ENCODE measurements at places on chromosomes 2 and 18.

- no peak for DNase-seq
These were observed 22.8 kb downstream of the KCNS3 start for GRCh38 chr2:17901246-17901645.

- DNase-seq, result no peak
These were observed 603.3 kb upstream of the NXPH2 start for GRCh38 chr2:139383532-139383931.

DNA sequence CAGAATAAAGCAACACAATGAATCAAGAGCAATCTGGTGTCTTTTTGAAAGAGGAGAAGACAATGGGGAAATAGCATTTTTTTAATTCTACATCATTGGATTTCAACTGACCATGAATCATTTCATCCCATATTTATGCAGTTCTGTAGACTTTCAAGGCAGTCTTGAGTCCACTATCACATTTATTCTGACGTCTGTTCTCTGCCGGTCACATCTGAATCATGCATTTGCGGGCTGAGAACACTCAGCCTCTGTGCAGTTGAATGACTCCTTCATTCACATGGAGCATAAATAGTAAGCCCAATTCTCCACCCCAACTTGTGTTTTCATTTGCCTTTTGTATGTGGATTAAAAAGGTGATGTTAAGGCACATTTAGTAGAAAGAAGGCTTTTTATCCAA lies 128.2 kb downstream of the AKAIN1 start:
- DNase-seq, result no peak

DNA sequence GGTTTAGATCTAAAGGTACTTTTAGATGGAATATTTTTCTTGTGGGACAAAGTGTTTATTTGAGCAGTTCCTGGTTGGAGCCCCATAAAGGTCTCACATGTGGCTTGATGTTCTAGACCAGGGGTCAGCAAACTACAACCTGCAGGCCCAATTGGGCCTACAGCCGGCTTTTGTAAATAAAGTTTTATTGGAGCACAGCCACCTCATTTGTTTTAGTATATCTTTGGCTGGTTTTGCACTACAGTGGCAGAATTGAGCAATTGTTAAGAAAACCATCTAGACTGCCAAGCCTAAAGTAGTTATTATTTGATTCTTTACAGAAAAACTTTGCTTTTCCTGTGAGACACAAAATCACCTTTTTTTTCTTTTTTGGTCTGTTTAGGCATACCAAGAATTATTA lies 41.6 kb downstream of the NDC80 start:
- DNase-seq, result no peak

- DNase-seq, result no peak
These were observed 433.7 kb downstream of the ZNF521 start for GRCh38 chr18:24918257-24918656.

- no peak for DNase-seq
These were observed 81.1 kb upstream of the CAVIN2 start for GRCh38 chr2:191927991-191928390.

DNA sequence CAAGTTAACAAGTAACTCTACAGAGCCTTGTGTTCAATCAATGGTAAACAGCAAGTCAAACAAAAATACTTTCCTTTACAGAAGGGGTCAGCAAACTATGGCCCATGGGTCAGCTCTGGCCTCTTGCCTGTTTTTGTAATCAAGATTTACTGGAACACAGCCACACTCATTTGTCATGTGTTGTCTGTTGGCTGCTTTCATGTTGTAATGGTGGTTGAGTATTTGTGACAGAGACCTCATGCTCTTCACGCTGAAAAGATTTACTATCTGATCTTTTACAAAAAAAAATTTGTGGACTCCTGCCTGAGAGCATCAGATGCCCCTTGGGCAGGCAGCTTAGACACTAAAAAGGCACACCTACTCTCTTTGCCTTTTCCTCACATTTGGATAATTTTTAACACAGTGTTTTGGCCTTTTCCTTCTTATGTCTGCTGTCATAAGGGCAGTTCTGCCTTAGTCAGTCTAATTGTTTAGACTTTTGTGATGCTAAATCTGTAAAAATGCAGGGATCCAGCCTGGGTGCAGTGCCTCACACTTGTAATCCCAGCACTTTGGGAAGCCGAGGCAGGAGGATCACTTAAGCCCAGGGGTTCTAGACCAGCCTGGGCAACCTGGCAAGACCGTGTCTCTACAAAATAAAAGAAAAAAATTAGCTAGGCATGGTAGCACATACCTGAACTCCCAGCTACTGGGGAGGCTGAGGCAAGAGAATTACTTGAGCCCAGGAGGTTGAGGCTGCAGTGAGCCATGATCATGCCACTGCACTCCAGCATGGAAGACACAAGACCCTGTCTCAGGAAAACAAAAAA lies 18.3 kb downstream of the IL1B start:
- no peak for DNase-seq

- no peak for DNase-seq
These were observed 217.8 kb upstream of the ATP5MC3 start for GRCh38 chr2:175399326-175399725.

- DNase-seq, result no peak
These were observed 30.7 kb downstream of the LYPD6B start for GRCh38 chr2:149068996-149069888.

- DNase-seq, result no peak
These were observed 137.0 kb upstream of the ATP5MC3 start for GRCh38 chr2:175318542-175318941.

DNA sequence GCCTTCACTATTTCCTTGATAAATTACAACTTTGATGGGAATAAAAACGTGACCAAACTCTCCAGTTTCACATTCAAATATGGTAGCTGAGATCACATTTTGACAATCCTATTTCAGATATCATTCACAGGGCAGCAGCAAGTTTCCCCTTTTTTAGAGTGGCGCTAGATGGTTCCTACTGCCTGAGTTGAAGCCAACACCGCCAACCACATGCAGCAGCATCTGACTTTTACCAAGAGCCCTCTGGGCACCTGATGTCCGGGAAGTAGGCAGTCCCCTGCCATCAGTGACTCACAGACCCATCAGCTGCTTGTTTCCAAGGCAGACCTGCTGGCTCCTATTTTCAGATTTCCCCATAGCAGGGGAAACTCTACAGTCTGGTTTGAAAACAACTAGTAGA lies 4.0 kb upstream of the MREG start:
- no peak for DNase-seq

- DNase-seq, result no peak
These were observed 19.9 kb upstream of the IL1RL1 start for GRCh38 chr2:102291319-102292075.

- DNase-seq, result peak; percentile 87
These were observed 6.0 kb downstream of the ITM2C start for GRCh38 chr2:230870544-230871360.

DNA sequence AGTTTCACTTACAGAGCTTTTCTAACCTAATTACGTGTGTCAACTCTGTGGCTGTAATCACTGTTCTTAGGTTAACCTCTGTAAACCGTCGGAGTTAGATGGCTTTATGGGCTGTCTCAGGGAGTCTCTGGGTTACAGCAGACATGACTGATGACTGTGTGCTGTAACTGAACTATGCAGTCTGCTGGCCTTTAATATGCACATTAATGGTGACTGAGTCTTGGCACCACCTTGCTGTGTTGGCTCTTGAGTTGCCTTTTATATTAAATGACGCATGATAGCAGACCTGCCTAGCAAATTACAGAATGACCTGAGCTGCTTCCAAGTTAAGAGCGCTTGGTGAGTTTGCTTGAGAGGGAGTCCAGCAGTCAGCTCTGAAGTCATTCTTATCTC lies 90.1 kb downstream of the ACKR3 start:
- peak; percentile 64 for DNase-seq

- no peak for DNase-seq
These were observed 764.6 kb upstream of the ZEB2 start for GRCh38 chr2:145284551-145284950.

GRCh38 chr2:47097563-47097962 lies 57.5 kb downstream of the STPG4 start:
- DNase-seq, result no peak

GRCh38 chr18:35971661-35972196 lies 750 bp upstream of the RMP24 start:
- DNase-seq, result peak; percentile 21

DNA sequence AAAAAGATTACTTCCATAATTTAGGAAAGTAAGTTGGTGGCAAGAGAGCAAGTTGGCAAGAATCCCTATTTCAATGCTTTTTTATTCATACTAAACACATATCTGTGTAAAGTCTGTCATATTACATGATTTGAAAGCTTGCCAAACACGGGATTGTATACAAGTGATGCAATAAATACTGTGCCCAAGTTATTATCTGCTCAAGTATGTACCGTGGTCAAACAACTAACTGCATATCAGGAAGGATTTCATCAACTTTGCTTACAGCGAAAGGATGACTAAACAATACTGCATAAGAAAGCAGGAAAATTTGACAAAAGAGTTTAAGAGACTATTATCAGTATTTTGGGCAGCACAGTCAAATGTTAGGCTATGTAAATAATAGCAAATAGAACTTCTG lies 69.6 kb upstream of the SCN1A start:
- no peak for DNase-seq

- DNase-seq, result no peak
These were observed 89.9 kb downstream of the MAPK4 start for GRCh38 chr18:50649821-50650220.

GRCh38 chr2:175233135-175233719 lies 51.7 kb upstream of the ATP5MC3 start:
- no peak for DNase-seq

GRCh38 chr18:63422864-63423304 lies 608 bp upstream of the VPS4B start:
- DNase-seq, result no peak

DNA sequence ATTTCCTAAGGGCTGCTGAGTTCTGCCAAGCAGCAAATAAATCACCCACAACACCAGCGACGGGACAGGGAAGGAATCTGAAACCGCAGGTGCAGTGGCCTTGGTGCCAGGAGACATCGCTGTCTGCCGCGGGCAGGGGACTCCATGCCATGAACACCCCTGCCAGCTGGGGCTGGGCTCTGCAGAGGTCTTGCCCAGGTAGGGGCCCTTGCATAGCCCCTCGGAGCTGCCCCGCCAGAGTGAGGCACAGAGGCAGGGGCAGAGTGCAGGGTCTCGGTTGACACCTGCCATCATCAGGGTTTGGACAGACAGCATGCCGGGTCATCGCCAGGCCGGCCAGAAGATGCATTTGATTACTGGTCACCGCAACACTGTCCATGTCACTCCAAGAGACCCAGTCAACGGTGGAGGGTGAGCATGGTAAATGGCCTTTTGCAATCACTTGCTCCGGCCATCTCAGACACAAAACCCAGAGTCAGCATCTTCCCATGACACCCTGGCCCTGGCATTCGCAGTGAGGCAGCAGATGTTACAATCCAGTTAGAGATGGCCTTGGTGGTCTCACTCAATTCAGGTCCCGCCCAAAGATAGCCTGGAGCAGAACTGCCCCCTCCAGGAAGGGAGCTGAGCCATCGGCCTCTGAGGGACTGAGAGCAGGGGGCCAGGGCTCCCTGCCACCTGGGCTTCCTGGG lies 255.4 kb downstream of the NDUFA10 start:
- DNase-seq, result no peak

GRCh38 chr2:53450923-53451322 lies 316.7 kb upstream of the CHAC2 start:
- DNase-seq, result no peak

GRCh38 chr2:220764171-220764570 lies 807.9 kb downstream of the EPHA4 start:
- DNase-seq, result no peak

DNA sequence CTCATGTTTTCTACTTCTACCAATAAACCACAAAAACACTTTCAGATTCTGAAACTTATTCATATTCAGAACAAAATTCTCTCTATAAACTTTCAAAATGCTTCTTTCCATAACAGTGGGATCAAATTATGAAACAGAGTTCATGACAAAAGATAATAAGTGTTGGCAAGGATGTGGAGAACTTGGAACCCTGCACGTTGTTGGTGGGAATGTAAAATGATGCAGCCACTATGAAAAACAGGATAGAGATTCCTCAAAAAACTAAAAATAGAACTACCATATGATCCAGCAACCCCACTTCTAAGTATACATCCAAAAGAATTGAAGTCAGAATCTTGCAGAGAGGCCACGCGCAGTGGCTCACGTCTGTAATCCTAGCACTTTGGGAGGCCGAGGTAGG lies 45.4 kb downstream of the GEMIN6 start:
- DNase-seq, result no peak

DNA sequence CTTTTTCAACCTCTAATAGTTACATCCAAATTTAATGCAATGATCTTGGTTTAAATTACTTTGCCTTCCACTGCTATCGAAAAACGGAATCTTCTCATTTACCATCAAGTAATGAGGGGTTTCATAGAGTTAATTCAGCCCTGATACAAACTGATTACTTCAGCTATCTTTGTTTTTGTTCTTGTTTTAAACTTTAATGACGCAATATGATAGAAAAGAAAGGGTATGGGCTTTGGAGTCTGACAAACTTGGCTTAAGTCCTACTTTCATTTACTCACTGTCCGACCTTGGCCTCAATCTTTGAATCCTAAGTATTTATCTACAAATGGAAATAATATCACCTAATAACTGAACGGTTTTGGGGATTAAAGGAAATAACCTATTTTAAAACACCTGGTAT lies 16.1 kb downstream of the ADAM17 start:
- DNase-seq, result no peak

GRCh38 chr2:241555711-241556110 lies 2.8 kb upstream of the BOK start:
- no peak for DNase-seq

GRCh38 chr2:54603357-54603756 lies 120.1 kb upstream of the EML6 start:
- no peak for DNase-seq

- peak; percentile 27 for DNase-seq
These were observed 19.9 kb downstream of the SLC38A11 start for GRCh38 chr2:164935118-164936101.

GRCh38 chr18:46672062-46672970 lies 15.3 kb upstream of the LOXHD1 start:
- no peak for DNase-seq

GRCh38 chr2:163656622-163657280 lies 79.1 kb downstream of the FIGN start:
- DNase-seq, result no peak

- no peak for DNase-seq
These were observed 77.8 kb upstream of the HS6ST1 start for GRCh38 chr2:128396500-128396891.

GRCh38 chr18:79672490-79673276 lies 6.9 kb upstream of the CTDP1 start:
- no peak for DNase-seq

All from large intestine (tissue), 12 donors.